ENCODE measurements at places on chromosomes 7 and 10.

GRCh38 chr7:1460821-1461645 is 1.8 kb upstream of the MICALL2 start:
- peak; percentile 66 for DNase-seq

DNA sequence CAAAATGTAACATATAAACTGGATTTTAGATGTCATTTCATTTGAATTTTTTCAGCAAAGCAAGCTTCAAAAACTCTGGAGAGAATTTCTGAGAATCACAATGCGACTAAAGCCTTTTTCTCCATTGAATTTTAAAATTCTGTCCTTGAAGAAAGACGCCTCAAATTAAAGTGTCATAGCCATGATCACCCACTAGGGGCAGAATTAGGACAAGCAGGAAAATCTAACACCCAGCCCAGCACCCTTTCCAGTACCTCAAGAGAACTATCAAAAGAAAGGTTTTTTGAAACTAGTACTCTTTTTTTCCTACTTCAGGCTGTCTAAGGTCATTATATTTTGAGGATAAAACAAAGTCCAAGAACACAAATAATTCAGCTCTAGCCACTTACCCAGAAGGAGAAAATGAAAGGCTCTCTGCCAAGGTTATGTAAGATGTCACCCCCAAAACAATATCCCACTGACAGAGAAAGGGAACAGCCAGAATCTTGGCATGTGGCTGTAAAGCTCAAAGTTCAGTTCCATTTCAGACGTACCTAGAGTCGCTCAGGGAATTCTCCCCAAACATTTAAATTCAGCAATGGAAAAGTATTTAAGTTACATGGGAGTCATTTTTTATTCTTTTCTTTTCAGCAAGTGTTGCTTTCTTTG is 299.4 kb downstream of the SNX13 start:
- DNase-seq, result peak; percentile 44

- no peak for DNase-seq
Observed at GRCh38 chr7:67912437-67912836, 915.8 kb downstream of the TYW1 start.

DNA sequence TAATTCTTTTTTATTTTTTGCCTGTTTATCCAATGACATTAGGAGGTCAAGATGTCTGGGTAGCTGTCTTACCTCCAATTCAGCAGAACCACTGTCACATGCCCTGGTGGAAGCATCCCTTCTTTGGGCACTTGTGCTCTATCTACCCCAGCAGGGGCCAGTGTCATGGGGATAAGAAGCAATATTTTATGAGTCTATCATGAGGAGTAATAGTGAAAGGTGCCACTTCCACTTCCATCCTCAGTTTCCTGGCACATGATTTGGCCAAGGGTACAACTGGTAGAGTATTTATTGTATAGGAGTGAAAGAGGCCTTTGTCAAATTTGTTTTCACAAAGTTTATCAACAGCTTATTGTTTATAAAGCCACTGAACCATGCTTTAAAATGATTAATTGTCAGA is 112.5 kb downstream of the CCDC71L start:
- no peak for DNase-seq

- DNase-seq, result no peak
Observed at GRCh38 chr7:72405418-72405817, 6.7 kb downstream of the CALN1 start.

GRCh38 chr7:36874041-36874440 is 149.7 kb upstream of the AOAH start:
- DNase-seq, result no peak

GRCh38 chr10:66292456-66292855 is 633.4 kb upstream of the LRRTM3 start:
- DNase-seq, result no peak

GRCh38 chr7:2668401-2668800 is 19.6 kb upstream of the AMZ1 start:
- DNase-seq, result no peak

- DNase-seq, result peak; percentile 36
Observed at GRCh38 chr10:127694580-127695193, 42.3 kb upstream of the FOXI2 start.

DNA sequence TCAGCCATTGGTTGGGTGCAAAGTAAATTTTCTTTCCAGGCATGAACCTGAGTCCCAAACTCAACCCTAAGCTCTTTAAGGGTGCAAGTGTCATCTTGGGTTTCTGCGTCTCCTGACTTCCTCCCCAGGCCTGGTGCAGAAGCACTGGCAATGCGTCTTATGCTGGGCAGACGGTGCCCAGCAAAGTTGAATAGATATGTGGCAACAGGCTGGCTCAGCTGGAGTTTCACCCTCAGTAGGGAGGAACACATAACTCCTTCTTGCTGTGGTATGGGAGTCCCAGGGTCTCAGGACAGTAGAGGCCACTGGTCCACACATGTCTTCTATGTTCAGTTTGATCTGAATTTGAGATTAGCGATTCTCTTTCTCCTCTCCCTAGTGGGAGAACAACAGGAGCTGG is 181.3 kb downstream of the RPS24 start:
- DNase-seq, result no peak

DNA sequence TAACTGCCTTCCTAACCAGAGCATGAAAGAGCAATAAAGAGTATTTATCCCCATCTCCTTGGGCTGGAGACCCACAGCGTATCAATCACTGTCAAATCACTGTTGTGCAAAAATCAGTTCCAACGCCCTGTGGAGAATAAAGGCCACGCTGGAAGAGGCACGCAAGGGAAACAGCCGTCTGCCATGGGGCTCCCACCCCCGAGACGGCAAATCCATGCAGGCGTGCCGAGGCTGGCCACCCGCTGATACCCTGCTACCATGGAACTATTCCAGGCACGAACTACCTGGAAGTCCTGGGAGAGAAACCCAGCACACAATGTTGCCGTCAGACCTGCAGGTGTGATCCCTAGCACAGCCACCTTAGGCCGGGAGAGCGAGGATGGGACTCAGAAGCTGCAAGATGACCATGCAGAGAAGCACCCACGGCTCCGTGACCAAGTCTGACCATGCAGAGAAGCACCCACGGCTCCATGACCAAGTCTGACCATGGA is 185.3 kb downstream of the DIP2C start:
- no peak for DNase-seq

DNA sequence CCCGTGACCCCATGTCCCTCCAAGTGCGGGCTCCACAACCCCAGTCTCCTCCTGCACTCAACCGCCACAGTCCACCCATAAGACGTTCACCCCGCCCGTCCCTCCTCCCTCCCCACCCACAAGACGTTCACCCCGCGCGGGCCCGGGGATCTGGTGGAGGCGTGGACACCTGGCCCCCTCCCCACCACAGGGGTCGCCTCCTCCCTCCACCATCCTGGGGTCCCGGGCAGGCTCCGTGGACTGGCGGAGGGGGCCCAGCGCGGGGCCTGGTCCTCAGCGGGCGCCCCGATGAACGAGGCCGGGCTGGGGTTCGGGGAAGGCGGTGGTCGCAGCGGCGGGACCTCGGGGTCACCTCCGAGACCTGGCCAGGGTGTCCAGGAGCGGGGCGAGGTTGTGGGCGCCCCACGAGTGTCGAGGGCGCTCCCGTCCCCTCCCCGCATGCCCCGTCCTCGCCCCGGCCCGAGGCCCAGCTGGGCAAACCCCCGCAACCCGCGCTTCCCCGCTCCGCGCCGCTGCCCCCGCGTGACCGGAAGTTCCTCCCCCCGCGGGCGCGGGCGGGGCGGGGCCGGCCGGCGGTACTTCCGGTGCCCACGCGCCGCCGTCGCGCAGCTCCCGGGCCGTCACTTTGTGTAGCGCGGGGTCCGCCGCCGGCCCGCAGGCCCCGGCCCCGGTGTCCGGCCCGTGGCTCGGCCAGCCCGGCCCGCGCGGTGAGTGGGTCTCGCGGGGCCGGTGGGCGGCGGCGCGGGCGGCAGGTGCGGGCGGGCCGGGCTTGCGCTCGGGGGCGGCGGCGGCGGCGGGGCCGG is at the start of gene ZNF316:
ZNF316 (plus strand) TSS at position 578 of the 803 bp plus-strand sequence. CDS start 5,092 bp downstream, outside the sequence.
- peak; percentile 64 for DNase-seq

DNA sequence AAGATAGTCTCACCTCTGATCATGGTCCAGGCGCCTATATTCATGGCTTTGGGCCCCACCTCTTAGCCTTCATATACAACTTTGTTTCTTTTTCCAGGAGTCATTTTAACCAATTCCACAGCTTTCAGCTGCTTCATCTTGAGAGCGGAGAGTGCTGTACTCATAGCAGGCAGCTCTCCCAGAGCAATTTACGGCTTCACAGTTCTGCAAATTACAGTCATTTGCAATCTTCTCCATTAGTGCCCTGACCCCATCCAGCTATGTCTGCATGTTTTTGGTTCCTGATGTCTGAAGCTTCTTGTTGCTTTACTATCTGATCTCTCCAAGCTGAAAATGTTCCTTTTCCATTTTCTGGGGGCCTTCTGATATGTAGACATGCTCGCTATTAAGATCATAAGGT is 18.0 kb upstream of the MEST start:
- DNase-seq, result no peak

DNA sequence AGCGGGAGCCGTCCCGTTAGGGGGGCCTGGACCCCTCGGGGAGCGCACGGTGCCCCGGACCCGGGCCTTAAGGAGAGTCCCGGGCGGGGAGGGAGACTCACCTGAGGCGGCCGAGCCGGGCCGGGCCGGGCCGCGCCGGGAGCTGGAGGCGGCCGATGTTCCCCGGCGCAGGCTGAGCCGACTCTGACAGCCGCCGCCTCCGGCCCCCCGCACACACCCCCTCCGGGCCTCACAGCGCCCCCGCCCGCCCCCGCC is at the start of gene ACHE:
ACHE (minus strand) TSS at position 188 of the 255 bp plus-strand sequence. CDS start 1,656 bp downstream, outside the sequence.
- no peak for DNase-seq

GRCh38 chr7:120554960-120555571 is 282.1 kb downstream of the KCND2 start:
- DNase-seq, result peak; percentile 59

DNA sequence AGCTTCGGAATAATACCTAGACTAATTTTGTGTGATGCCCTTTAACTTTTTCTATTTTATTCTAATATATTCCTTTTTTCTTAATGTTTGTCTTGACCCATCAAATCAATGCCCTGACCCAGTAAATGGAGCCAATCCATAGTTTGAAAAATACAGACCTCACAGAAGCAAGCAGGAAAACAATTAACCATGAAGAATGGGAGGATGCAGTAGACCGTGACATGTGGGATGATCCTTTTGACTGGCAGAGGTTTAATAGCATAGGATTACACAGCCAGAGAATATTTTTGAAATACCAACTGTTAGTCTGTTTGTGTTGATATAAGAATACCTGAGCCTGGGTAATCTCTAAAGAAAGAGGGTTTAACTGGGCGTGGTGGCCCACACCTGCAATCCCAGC is 142.6 kb upstream of the NEBL start:
- DNase-seq, result no peak

GRCh38 chr10:12489806-12490205 is 140.5 kb downstream of the CAMK1D start:
- no peak for DNase-seq

- DNase-seq, result peak; percentile 78
Observed at GRCh38 chr10:88934900-88935672, 17.5 kb downstream of the ACTA2 start.

GRCh38 chr7:77702513-77702912 is 6.3 kb downstream of the RSBN1L start:
- no peak for DNase-seq

DNA sequence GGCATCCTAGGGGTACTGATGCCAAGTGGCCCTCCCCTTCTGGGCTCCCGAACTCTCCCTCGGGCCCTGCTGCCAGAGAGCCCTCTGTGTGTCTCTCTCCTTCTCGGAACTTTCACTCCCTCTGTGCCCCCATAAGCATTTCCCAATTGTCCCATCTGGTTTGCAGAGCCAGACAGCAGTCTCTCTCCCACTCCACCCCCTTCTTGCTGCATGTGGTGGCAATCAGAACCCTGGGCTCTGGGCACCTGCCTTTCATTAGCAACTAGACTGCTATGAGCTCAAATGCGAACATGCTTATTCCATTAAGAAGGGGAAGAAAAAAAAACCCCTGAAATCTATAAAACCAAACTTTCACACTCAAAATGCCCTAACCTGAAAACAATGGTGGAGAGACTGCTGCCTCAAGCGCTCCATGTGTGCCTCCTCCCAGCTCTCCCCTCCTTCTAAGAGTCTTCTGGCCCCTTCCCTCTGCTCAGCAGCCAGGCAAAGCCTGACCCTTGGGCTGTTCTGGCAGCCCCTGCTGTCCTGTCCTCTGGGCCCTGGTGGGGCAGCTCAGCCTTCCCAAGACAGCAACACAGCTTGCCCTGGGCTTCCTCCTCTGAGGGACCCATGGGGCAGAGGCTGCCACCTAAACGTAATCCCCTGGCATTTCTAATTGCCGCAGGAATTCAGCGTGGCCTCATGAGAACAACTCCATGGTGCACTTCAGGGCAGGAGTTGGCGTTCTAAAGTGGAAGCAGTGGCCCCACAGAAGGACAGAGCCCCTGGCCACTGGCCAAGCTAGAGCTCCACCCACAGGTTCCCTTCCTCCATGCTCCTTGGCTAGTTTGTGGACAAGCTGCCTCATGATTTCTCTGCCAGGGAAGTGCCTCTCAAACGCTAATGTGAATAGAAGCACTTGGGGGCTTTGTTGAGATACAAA is 415.4 kb downstream of the PLXNA4 start:
- DNase-seq, result peak; percentile 79

DNA sequence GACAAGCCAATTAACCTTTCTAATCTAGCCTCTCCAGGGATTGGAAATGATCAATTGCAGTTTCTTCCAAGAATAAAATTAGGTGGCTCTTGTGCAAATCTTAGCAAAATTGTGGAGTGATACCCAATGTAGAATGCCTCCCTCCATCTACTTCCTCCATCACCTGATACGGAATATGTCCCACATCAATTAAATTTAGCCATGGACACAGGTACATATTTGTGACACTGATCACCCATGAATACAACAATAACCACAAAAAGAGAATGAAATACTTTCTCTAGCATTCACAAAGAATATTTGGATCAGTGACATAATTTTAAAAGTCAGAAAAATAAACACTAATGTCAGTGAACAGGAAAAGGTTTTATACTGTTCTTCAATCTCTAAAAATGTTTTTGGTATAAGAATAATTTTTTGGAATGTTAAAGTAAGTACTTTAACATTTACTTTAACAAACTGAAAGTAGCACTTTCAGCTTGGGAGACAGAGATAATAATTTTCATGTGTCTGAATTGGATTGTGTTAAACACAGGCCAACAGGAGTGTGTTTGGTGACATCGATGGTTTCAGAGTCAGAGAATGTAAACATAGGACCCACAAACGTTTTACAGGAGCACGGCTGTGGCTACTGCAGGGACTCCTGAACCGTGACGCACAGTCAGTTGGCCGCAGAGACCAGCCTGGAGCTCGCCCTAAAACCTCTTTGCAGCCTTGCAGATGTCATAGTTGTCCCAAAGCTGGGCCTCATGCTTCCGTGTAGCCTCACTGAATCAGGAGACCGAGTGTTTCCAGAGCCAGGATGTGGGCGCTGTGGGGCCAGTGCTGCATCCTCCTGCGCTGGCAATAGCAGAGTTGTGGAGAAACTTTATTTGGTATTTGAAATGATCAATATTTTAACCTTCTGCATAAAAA is 7.2 kb downstream of the RBM20 start:
- no peak for DNase-seq

- DNase-seq, result no peak
Observed at GRCh38 chr10:100970076-100970913, 991 bp downstream of the SEMA4G start.

DNA sequence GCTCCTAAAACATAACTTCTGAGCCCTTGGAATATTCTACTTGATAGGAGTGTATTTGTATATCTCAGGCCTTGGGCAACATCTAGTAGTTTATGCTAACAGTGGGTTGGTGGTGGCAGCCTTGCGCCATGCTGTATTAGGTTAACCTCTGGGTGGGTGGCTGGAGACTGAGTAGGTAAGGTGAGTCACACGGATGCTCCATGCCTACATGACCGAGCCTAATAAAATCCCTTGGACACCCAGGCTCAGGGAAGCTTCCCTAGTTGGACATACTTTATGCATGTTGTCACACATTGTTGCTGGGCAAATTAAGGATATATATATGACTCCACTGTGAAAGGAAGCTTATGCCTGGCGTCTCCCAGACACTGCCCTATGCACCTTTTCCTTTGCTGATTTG is 6.0 kb upstream of the DAGLB start:
- DNase-seq, result no peak

Measured in lung (tissue), 17 donors.